Thyroid gland (tissue), 4 donors: ENCODE measurements at places on chromosomes 12 and 14. TPM values are rescaled to one million over a fixed set of nuclear protein-coding genes. Genes with fewer than 3 reads are reported as not detected.

Gene KRT75
- not detected for total RNA-seq

GRCh38 chr12:57089271-57090245 is 644 bp downstream of the NAB2 start:
- peak; percentile 86 for DNase-seq

- DNase-seq = no peak
Observed at GRCh38 chr14:35369701-35370191, 34.8 kb downstream of the NFKBIA start.

Gene SYCP3
- total RNA-seq = 0.67 TPM

GRCh38 chr12:95201056-95201670 is 16.1 kb downstream of the FGD6 start:
- no peak for DNase-seq

- no peak for DNase-seq
Observed at GRCh38 chr12:59357811-59358210, 238.0 kb upstream of the SLC16A7 start.

Gene FAIM2
- total RNA-seq = not detected

GRCh38 chr12:65199604-65200003 is 30.2 kb downstream of the LEMD3 start:
- no peak for DNase-seq

GRCh38 chr12:115975411-115975810 is 302.1 kb downstream of the MED13L start:
- no peak for DNase-seq

Gene CCDC196
- not detected for total RNA-seq

DNA sequence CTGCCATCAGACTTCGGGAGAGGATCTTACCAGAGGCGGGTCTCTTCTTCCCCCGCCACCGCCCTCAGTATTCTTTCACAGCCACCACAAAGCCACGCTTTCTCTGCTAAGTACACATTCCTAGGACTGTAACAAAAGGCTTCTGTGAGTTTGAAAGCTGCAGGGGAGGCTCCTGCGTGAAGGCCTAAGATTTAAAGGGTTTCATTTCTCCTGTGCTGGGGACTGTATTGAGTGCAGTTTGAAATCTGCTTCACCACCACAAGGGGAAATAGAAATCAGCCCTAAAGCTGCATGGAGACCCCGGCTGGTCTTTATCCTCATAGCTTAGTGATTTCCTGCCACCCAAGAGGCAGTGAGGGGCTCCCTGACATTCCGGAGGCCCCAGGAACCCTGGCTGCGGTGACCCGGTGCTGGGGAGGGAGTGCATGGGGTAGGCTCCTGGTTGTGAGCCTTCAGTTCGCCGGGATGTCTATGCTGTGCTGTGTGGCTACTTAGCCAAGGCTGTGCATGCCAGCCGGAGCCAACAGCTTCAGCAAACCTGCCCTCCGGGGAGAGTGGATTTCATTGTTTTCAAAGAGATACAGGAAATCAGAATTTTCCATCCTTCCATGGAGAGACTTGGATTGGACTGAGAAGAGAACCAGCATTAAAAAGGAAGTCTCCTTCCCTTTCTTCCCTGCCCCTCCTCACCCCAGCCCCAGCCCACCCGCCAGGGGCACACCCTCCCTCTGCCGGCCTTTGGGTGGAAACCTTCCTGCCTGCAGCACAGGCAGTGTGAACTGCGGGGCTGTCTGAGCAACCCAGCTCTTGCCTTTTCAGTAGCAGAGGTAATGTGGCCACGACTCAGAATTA is 163.3 kb downstream of the ETV6 start:
- no peak for DNase-seq

DNA sequence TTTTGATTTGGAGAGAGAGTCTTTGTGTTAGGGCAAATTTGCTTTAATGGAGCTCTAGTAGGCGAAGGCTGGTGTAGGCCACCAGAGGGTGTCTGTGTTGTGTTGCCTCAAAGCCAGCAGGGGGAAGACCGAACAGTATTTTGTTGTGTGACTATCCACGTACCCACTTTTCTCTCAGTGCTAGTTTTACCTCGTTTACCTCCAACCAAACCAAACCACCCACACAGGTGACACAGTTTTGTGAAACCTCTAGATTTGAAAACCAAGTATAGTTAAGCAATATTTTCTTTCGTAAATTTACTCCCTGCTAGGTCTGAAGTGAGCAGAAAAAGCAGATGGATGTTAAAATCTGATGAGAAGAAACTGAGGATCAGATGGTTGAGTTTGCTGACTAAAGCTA is 36.3 kb upstream of the NPFF start:
- DNase-seq = peak; percentile 52

Gene SLC5A8
- total RNA-seq = 114 TPM

DNA sequence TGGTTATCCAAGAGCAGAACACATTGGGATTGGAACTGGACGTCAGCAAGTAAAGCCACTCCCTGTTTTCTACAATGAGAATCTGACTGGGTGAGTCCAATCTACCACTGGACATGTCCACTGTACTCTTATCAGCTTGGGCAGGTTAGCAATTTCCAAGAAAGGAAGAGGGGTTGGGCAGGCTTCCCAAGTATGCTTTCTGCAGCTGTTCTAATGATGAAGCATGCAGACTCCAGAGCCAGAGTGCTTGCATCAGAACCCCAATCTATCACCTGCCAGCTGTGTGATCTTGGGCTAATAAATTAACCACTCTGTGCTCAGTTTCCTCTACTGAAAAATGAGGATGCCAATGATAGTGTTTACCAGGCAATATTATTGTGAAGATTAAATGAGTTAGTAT is 92.0 kb downstream of the EMP1 start:
- DNase-seq = no peak

DNA sequence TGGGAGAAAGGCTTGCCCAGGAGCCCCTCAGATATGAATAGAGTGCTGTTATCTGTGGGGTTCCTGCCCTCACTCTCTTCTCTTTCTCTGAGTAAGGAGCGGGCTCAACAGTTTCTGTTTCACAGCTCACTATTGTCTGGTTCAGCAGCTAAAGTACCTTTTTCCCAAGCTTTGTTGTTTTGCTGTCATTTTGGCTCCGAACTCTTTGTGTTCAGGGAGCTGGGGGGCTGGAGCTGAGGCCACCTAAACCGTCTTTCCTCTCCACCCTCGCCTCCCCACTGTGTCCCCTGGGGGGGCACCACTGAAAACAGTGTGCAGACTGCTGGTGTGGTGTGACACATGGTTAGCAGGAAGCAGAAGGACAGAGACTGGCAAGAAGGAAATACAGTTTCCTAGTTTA is 51.4 kb downstream of the FBXW8 start:
- DNase-seq = no peak

DNA sequence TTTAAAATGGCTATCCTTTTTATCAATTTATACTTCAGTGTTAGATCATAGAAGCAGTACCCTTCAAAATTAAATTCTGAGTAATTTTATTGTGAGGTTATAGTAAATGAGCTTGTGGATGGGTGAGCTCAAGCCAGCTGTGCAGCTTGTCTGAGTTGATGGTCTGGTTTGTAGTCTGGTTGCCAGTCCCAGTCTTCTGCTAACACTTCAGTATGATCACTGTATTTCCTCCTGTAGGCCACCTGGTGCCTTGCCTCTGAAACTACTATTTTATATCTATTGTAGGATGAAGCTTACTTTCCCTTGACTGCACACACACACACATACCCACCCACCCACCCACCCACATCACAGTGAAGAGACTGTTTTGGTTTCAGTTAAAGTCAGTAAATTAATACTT is 496.4 kb downstream of the PCNX1 start:
- DNase-seq = no peak

Gene NANOG
- total RNA-seq = 1.6 TPM

Gene LRTM2
- total RNA-seq = not detected

Gene EFS
- total RNA-seq = 7.9 TPM

DNA sequence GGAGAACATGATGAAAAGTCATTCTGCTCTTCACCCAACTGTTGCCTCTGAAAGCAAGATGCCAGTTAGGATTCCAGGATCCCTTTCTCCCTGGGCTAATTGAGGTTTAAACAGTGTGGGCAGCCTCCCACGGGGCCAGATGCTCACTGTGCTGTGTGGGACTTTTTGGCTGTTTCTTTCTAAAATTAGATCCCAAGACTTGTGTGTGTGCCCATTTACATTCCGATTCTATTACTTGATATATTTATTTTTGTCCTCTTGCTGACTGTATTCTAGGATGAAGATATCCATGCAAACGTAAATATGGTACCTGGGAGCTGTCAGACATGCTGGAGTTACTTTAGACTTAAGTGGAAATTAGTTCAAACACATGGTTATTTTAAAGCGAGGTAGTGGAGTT is 6.2 kb downstream of the IFT43 start:
- no peak for DNase-seq

DNA sequence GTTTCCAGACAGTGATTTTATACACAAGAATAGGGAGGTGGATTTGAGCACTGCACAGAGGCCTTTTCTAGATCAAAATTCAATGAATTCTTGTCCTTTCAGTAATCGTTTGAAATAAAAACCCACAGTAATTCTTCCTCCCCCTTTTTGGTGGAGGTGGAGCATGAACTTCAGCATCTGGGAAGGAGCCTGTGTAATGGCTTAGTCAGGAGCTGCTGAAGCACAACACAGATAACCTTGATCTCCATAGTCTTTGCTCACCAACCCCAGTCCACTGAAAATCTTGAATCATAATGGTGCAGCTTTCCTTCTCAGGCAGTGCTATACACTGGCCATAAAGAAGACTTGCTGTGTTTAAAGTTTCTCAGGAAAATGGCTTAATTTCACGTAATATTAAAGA is 6.4 kb upstream of the TBPL2 start:
- no peak for DNase-seq

Gene CLEC4E
- 1.7 TPM for total RNA-seq

Gene TMPRSS12
- 0.45 TPM for total RNA-seq

DNA sequence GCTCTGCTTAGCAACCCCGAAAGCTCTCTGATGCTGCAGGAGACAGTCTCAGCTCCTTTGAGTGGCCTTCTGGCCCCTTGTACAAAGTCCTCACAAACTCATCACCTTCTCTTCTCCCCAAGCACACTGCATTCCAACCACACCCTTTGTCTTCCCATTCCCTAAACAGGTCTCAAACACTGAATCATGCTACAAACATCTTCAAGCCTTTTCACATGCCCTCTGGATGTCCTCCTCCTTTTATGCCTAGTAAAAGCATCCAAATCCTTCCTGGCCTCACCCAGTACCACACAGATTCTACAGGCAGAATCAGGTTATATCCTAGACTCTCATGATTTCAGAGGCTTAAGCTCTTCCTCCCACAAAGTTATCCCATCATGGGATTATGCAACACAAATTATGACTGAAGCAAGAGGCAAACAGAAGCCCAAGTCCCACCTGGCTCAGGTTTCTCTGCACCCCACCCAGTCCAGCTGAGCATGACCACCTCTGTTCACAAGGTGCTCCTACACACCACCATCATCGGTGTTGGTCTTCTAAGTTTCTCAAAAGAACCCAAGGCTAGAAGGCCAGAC is 61.4 kb upstream of the PCED1B start:
- DNase-seq = no peak

DNA sequence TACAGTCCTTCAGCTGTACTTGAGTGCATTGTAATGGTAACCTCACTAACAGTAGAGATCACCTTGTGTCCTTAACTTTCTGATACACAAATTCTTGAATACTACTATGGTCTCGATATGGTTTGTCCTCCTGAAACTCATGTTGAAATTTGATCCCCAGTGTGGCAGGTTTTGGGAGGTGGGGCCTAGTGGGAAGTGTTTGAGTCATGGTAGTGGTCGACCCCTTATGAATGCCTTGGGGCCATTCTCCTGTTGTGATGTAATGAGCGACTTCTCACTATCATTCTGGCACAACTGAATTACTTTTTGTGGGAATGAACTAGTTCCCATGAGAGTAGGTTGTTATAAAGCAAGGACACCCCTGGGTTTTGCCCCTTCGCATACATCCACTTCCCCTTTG is 52.3 kb downstream of the IPO8 start:
- DNase-seq = no peak

Gene NEUROD4
- not detected for total RNA-seq

DNA sequence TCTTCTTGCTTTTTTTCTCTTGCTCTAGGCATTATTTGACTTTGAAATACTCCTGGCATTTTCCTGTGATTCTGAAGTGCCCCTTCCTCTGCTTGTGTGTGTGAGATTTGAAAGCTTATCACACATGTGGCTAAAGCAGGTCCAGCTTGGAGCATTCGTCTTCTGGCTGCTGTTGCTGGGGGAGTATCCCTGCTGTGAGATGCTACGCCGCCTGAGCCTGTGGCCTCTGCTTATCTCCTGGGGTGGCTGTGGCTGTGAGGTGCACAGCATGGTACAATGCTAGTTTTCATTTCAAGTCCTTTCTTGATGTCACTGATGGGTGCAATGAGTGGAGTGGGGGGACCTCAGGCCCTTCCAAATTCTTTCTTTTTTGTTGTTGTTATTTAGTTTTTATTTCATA is 371.8 kb downstream of the ZFP36L1 start:
- no peak for DNase-seq

DNA sequence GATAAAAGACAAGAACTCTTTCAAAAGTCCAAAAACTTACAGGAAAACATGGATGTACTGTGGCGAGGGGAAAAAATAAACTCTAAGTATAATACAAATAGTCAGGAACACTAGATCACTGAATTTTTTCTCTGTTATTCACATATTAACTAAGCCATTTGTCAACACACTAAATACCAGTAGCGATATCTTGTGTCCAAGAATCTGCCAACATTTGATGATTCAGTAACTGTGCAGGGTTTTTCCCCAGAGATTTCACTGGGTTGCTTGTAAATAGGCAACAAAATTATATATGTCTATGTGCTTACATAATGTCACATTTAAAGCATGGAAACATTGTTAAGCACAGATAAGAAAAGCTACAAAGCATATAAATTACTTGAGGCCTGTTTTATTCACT is 205.9 kb downstream of the KIF21A start:
- DNase-seq = no peak

- no peak for DNase-seq
Observed at GRCh38 chr12:2171672-2172426, 119.1 kb downstream of the CACNA1C start.

Gene PAX9
- 11.4 TPM for total RNA-seq

DNA sequence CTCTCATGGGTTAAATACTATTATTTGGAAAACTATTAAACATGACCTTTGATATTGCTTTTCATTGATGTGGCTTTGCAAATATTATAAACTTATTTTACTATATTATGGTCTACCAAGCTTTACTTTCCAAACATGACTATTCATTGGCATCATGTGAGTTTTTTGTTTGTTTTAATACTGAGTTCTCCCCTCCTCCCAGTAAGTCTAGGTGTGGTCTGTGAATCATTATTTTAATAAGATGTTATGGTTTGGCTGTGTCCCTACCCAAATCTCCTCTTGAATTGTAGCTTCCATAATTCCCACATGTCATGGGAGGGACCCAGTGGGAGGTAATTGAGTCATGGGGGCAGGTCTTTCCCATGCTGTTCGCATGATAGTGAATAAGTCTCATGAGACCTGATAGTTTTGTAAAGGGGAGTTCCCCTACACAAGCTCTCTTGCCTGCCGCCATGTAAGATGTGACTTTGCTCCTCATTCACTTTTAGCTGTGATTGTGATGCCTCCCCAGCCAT is 80.0 kb downstream of the BORCS5 start:
- no peak for DNase-seq

Gene ZC2HC1C
- 10.0 TPM for total RNA-seq

DNA sequence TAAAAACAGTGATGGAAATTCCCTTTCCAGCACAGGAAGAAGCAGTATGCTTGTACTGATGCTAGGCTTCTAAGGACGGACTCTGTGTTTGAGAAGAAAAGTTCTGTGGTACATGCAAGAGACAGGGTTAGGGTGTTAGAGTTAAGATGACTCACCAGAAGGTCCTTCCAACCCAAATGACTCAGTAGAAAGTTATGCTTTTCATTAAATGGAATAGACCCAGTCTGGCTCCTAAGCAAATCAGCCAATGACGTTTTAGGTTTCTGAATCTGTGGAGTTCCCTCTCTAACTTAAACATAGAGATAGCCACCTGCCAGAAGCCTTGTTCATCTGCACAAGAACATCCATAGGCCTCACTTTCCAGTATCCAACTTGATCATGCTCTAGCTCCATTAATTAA is 5.7 kb downstream of the PTHLH start:
- DNase-seq = no peak
